ENCODE measurements at places on chromosomes 6 and 20.

DNA sequence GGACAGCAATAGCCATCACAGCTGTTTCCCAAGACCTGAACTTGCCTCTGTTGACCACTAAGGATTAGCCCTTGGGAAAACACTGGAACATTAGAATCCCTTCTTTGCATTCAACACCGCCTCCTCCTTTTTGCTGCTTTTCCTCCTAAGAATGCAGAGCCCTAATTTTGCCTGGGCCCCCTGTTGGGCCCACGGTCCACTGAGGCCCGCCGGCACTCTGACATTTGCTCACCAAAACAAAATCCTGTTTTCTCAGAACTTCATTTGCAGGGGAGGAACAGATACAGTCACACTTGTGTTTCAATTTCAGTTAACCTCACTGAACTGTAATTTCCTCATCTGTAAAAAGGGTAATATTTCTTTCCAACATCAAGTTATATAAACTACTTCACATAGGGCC, 116.0 kb upstream of the JARID2 start:
- peak; percentile 35 for DNase-seq

DNA sequence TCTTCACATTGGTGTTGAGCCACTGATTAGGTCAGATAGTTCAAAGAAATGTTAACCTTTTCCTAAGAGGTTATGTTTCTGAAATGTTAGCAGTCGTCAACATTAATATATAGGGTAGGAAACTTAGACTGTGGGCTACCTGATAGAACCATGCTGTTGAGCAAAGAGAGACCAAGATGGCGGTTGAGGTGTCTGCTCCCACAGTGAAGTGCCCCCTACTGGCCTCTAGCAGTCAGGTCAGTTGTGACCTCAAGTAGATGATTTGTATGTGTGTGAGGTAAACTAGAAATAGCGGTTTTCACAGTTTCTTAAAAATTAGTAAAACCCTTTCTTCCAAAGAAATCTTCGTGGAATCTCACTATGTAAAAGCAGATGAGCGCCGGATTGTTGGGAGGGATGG, 40.3 kb downstream of the MTHFD1L start:
- DNase-seq, result no peak

DNA sequence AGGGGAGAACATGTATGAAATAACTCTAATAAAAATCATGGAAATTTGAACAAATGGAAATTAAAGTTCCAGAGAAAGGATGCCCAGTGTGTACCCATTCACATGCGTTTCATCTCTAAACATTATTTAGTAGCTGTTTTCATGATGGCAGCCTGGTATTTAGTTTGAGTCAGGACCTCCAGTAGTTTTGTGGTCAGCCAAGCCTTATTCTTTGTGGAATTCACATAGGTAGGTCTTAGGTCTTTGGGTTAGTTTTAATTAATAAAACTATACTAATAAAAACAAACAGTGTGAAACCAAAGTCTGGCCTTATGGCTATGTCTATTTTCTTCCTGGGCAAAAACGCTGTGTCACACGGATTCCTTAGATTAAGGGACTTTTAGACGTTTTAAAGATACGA, 137.8 kb downstream of the FOXC1 start:
- no peak for DNase-seq

GRCh38 chr20:62776692-62777527, 19.4 kb upstream of the MRGBP start:
- DNase-seq, result peak; percentile 69

GRCh38 chr6:4593951-4594350, 182.3 kb upstream of the CDYL start:
- no peak for DNase-seq

- DNase-seq, result no peak
Measured at GRCh38 chr6:163457637-163458561, 43.4 kb downstream of the QKI start.

DNA sequence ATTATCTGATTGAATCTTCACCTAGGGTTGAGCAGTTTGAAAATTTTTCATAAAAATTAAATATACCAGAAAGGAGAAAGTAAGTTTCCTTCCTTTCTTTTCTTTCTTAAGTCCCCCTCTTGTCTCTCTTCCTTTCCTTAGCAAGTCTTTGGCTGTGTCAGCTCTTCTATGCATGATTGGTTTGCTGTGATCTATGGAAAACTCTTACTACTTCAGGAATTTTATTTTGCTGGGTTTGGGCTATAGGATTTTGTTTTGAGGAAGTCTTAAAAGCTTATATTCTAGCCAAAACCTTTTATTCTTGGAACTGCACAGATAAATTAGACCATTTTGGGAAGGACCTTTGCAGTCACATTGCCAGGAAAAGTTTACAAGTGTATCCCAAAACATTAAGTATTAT, 173.4 kb upstream of the CITED2 start:
- no peak for DNase-seq

- no peak for DNase-seq
Measured at GRCh38 chr6:69802995-69803394, 6.2 kb upstream of the LMBRD1 start.

GRCh38 chr6:26233649-26234420, 131.2 kb upstream of the BTN3A2 start:
- DNase-seq, result peak; percentile 82

DNA sequence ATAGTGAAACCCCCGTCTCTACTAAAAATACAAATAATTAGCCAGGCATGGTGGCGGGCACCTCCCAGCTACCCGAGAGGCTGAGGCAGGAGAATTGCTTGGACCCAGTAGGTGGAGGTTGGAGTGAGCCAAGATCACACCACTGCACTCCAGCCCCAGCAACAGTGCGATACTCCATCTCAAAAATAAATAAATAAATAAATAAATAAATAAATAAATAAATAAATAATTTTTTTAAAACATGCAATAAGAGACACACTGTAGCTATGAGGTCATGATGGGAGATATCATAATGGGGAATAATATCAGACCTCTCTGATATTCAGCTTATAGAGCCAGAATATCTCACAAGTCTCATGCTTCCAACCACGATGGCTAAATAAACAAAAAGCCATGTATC, 82.3 kb downstream of the CD24 start:
- no peak for DNase-seq

DNA sequence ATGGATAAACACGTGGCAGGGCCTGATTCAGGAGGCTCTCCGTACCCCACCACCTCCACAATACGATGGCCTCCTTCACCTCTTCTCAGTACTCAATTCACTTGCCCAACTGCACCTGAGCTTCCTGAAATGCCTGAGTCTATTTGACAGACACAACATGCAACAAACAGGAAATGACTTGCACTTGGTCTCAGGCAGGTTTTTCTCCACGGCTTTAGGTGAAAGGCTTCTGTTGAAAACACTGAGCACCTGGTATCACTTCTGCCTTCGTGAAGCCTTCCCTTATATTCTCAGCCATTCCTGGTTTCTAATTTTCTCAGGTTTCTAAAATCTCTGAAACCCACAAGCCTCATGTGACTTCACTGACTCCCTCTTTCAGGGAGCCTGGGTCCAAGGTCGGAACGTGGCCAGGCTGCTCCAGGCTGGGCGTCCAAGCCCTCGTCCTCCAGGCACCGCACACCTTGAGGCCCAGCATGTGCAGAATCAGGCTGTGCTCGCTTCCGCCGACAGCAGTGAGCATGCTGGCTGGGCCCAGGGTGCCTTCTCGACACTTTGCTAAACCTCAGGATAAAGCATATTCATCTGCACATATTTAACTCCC, 34.7 kb downstream of the TAF4 start:
- DNase-seq, result no peak

DNA sequence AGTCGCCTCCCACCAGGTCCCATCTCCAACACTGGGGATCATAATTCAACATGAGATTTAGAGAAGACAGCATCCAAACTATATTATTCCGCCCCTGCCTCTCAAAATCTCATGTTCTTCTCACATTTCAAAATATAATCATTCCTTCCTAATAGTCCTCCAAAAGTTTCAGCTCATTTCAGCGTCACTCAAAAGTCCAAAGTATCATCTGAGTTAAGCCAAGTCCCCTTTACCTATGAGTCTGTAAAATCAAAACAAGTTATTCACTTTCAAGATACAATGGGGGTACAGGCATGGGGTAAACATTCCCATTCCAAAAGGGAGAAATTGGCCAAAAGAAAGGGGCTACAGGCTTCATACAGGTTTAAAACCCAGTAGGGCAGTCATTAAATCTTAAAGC, 39.5 kb upstream of the SUMO4 start:
- DNase-seq, result no peak

GRCh38 chr6:43940071-43940392, 170.0 kb downstream of the VEGFA start:
- peak; percentile 9 for DNase-seq

DNA sequence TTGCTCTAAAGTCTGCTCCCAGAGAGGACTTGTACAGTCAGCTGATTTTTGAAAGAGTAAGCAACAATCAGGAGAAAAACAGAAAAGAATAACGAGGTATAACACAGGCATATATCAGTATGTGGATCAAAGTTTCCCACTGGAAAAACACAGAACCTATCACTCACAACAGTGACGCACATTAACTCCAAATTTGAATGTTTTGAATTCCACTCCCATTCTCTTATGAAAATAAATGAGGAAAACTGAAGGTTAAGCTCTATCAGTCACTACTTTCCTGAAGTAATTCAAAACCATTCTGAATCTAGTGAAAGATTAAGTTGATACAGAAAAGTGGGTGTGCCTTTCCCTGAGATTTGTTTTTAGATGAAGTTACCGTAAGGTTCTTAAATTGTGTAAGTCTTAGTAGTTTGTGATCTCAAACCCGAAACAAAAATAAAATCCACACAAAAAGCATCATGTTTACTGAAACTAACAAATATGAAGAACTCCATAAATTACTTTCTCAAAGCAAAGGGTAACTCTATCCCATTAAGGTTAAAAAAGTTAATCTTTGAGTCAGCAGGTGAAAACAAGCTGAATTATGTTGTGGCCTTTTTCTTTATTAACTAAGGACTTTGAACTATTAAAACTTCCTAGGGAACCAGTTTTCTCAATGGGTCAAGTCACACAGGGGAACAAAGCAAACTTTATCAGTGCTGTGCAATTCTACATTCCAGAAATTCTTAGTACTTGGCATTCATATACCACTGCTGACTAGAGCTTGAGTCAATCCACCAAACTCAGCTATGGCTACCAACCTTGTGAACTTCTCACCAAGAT, 115.7 kb downstream of the OGFRL1 start:
- no peak for DNase-seq

- no peak for DNase-seq
Measured at GRCh38 chr20:48189181-48189580, 403.9 kb upstream of the SULF2 start.

DNA sequence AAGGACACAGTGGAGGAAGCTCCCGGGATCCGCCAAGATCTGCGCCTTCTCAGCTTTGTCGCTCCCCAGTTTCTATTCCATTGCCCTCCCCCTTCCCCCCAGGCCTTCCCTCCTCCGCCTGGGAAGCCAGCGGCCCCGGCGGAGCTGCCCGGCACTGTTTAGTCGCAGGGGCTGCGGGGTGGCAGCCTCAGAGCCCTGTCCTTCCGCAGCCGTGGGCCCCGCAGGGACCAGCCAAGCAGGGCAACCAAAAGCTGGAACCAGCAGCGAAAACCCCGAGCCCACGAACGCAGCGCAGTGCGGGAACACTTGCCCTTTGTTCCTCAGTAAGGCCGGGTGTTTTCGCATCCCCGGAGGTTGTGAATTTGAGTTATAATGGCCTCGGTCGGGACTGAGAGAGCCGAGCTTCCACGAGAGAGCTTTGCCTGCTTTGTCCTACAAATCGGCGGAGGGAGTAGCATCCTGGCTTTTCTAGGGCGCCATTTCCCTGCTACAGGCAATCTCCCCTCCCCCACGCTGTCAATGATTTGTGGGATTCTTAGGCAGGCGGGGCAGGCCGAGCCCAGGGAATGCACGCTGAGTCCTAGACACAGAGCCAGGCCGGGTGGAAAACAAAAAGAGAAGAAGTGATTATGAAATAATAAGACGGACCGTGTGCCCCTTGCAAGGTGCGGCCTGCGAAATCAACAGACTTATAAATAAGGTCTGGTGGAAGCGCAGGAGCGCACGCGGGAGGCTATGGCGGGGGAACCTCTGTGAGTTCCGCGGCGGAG, 4.0 kb upstream of the TUBB2B start:
- DNase-seq, result peak; percentile 31

- DNase-seq, result no peak
Measured at GRCh38 chr6:87197547-87197946, 42.2 kb downstream of the ZNF292 start.

DNA sequence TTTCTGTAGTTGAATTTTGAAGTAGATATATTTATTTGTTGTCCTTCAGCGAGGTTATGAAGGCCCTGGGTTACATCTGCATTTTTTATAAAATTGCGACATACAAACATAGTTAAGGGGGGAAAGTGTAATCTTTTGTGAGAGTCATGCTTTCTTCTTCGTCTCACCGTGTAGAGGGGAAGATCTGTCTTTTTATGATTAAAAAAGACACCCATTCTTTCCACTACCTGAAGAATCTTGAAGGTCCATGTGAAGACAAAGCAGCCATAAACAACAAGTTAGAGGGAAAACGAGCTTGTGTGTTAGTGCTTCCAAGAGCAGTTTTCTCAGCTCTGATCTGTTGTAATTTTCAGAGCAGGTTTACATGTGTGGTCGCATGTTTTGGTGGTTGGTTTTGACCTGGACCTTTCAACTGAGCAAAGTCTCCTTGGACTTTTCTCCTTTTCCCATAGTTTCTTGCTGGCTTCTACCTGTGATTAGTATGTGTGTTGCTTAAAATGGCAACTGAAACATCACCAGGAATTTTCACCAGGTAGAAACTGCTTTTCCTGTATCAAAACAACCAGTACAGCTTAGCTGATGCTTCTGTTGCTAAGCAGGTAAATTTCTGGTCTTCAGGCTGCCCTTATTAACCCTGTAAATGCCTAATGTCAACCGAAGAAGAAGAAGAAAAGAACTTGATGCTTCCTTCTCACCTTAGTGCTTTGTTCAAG, 37.3 kb downstream of the RREB1 start:
- DNase-seq, result no peak

DNA sequence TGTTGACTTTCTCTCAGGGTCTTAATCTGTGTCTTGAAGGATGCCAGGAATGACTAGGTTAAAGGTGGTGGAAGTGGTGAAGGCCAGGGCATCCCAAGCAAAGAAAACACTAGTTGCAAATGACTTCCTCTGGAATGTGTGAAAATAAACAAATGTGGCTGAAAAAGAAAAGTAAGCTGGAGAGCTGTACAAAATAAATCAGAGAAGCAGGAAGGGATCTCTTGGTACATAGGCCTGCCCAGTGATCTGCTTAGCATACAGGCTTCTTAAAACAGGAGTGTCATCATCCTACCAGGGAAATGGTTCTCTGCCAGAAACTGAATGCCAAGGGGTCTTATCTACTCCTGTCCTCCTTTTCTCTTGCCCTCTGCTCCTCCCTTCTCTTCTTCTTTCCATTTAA, 1616.0 kb downstream of the KHDRBS2 start:
- DNase-seq, result no peak

Data from activated T-cell treated with anti-CD3 and anti-CD28 coated beads, Interleukin-2, amount 50 U/mL, for 48 hours (primary cell).